ENCODE measurements at places on chromosomes 12 and 14. TPM values are rescaled to one million over a fixed set of nuclear protein-coding genes. Genes with fewer than 3 reads are reported as not detected.

DNA sequence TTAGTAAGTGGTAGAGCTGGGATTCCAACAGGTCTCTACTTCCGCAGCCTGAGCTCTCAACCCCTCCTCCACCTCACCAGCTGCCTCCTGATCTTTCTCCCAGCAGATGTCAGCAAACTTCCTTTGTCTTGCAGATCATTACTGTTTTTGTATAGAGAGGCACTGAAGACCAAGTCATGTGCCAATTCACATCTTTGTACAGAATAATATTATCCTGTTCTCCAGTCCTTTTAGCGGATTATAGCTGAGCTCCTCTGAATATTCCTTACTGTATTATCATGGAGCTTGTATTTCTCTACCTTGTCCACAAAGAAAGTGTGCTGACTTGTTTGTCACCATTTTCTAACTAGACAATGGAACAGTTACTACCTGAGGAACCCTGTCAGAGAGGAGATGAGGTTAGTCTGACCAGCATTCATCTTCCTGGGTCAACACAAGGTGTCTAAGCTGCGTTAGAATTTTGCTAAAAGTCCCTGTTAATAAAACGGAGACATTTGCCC lies 142.3 kb upstream of the ARHGAP5 start:
- no peak for DNase-seq

- no peak for DNase-seq
These were observed 95.0 kb upstream of the CCND2 start for GRCh38 chr12:4178424-4179170.

GRCh38 chr14:54555651-54556050 lies 11.3 kb upstream of the SAMD4A start:
- no peak for DNase-seq

DNA sequence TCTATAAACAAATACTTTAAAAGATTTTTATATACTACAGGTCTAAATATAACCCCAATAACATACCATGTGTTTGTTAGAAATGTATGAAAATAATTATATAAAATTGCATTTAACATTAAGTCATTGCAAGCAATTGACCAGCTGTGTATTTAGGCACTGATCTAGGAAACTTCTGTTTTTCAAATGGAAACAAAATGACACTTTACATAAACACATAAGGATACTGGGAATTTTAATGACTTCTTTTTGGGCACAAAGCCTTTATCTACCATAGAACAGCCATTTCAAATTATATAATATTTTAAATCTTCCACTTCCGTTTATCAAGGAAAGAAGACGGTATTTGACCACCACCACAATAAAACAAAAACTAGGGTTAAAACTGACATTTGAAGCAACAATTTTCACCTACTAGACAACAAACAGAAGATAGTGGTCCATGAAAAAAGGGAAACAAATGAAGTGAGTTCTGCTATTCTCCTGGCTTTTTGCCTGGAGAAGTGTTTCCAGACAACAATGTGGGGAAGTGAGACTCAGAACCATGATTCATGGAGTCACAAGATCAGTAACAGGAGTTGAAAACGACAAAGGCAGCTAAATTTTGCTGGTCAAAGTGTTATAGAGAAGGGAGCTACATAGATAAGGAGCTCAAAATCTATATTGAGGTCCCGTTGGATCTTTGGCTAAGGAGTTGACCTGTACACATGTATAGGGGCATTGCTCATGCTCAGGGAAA lies 475.1 kb downstream of the TRHDE start:
- no peak for DNase-seq

DNA sequence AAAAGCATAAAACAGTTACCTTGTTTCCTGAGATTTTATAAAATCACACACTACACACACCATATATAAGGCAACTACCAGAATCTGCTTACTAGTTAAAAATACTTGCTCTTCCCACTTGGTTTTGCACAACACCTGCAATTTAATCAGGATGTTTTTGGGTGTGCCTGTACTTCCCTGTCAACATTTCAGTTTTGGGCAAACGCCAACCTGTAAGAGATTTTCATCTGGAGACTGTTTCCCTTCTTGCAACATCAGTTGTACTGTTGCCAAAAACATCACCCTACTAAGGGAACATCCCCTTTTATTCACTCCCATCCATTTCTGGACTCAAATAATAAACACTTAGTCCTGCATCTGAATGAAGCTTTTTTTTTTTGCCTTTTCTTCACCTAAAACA lies 172.3 kb downstream of the DUSP6 start:
- no peak for DNase-seq

DNA sequence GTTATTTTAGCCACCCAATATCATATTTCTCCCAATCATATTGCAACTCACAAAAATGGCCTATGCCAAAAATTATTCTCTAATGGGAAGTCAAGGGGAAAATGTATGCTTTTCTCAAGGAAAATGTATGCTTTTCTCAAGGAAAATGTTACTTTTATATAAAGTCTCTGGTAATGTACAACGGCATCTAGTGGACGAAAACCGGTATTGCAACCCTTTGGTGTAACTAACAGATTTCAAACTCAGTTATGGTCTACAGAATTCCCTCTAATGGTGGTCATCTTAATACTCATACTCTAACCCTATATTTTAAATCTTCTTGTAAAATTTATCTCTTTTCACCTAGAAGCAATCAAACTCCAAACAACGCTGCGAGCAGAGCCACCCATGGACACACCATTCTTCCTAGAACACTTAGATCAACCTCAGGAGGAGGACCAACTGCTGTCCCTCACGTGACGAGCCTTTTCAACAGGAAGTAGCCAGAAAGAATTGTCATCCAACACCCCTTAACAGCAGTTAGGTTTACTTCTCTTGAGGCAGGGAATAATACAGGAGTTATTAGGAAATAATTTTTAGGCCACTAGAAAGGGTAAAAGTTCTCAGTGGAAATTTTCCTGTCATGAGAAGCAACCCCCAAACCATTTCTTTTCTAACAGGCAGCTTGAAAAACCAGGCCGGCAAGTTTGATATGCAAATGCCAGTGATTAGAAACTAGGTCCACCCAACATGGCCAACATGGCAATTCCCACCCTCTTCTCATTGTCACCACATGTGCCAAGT lies 20.1 kb downstream of the APOBEC1 start:
- DNase-seq = no peak

- no peak for DNase-seq
These were observed 41.2 kb upstream of the PLEKHD1 start for GRCh38 chr14:69443296-69443805.

GRCh38 chr14:56487090-56487667 lies 92.4 kb upstream of the TMEM260 start:
- DNase-seq = no peak

GRCh38 chr14:24132976-24133375 lies 2.5 kb downstream of the FITM1 start:
- DNase-seq = no peak

- DNase-seq = no peak
These were observed 132.1 kb downstream of the DYRK2 start for GRCh38 chr12:67780580-67781084.

The MYH6 gene
- not detected for total RNA-seq
